ENCODE measurements at places on chromosomes 5 and 9.
A peak's percentile ranks its signal among the peaks of the same experiment; 100 is the strongest.

DNA sequence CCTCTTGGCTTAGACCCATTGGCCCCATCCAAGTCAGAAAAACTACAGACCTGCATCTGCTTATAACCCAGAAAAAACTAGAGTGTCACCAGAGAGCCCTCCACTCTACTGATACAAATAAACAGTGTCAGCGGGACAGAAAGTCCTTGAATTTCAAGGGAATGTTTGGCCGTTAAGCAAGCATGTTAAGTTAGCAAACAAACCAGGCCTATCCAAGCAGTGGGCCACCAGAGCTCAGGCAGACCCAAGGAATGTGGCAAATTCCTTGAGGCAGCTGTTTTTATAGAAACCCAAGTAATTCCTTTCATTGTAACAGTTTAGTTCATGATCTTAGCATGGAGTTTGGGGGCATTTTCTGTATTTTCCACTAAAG lies 70.9 kb downstream of the PRLR start:
- no peak for DNase-seq

DNA sequence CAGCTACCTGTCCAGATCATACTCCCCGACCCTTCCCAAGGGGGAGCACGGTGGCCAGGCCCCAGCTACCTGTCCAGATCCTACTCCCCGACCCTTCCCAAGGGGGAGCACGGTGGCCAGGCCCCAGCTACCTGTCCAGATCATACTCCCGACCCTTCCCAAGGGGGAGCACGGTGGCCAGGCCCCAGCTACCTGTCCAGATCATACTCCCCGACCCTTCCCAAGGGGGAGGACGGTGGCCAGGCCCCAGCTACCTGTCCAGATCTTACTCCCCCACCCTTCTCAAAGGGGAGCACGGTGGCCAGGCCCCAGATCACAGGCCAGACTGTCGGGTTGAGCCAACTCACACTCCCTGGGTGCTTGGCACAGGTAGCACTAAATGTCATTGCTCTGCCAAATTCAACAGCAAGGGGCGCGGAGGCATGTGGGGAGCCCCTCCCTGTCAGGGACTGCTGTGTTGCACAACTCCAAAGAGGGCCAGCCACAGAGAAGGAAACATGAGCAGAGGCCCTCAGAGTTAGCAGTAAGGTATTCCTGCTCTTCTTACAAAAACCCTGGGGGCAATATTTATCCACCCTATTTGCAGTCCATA lies 136.9 kb downstream of the OLFM1 start:
- DNase-seq = no peak

DNA sequence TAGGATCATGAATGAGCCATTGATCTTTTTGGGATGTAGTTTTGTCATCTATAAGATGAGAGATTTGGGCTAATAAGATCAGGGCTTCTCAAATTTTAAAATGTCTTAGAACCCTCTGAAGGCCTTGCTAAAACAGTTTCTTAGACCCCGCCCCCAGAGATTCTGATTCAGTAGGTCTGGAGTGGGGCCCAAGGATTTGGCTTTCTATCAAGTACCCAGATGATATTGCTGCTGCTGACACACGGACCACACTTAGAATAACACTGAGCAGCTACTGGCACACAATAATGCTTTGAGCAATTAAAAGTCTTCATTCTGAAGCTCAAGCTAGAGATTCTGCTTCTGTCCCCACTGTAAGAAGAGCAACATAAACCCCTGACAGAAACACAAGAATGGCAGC lies 216.7 kb downstream of the SMARCA2 start:
- no peak for DNase-seq

- DNase-seq = no peak
Observed at GRCh38 chr9:129559506-129559881, 61.4 kb downstream of the C9orf50 start.

- DNase-seq = peak; percentile 35
Observed at GRCh38 chr5:176817841-176818377, 7.5 kb downstream of the UNC5A start.

DNA sequence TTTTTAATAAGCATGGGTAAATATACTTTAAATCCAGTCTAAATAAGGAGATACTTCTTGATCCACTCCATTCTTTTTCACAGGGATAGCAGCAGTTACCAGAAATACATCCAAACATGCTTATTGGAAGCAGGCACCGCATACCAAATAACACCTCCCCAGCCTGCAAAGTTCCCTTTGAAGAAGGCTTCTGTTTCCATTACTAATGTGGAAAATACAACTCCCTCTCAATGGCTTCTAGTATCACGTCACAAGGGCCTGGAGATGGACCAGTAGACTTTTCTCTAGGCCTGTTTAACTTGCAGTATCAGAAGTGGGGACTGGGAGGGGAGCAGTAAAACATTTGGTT lies 20.8 kb downstream of the TMEM245 start:
- DNase-seq = no peak
